ENCODE measurements at places on chromosomes 2 and 18. TPM values are rescaled to one million over a fixed set of nuclear protein-coding genes. Genes with fewer than 3 reads are reported as not detected.

SPEG gene
- 26.4 TPM for total RNA-seq

LDLRAD4 gene
- total RNA-seq, result 0.88 TPM

RGPD3 gene
- 0.59 TPM for total RNA-seq

LTBP1 gene
- 158 TPM for total RNA-seq

DQX1 gene
- total RNA-seq, result not detected

ZNF2 gene
- 10.9 TPM for total RNA-seq

CBLN2 gene
- not detected for total RNA-seq

- H3K27ac ChIP-seq, result no peak overlapping the region
- DNase-seq, result no peak
- no peaks in the 10 kb centered on the region for H3K4me1 ChIP-seq
- no peak overlapping the region for H3K4me3 ChIP-seq
- H3K27me3 ChIP-seq, result no peaks in the 10 kb centered on the region
These were observed 38.3 kb downstream of the APLF start for GRCh38 chr2:68505603-68506159.

- H3K27me3 ChIP-seq, result no peaks in the 10 kb centered on the region
- no peak overlapping the region for H3K4me3 ChIP-seq
- no peaks in the 10 kb centered on the region for H3K36me3 ChIP-seq
- H3K27ac ChIP-seq, result no peak overlapping the region
These were observed 71.0 kb upstream of the SALL3 start for GRCh38 chr18:78908462-78909260.

GRCh38 chr2:205892251-205892655 lies 193.7 kb downstream of the INO80D start:
- DNase-seq, result no peak
- H3K27me3 ChIP-seq, result peaks cover 4% of the 10 kb centered on the region
- no peak overlapping the region for H3K4me3 ChIP-seq
- no peaks in the 10 kb centered on the region for H3K36me3 ChIP-seq
- no peak overlapping the region for H3K27ac ChIP-seq

GRCh38 chr2:239337122-239337876 lies 63.5 kb downstream of the HDAC4 start:
- no peak overlapping the region for H3K4me3 ChIP-seq
- no peak overlapping the region for H3K27ac ChIP-seq
- DNase-seq, result no peak
- H3K36me3 ChIP-seq, result no peaks in the 10 kb centered on the region
- no peaks in the 10 kb centered on the region for H3K27me3 ChIP-seq

GRCh38 chr2:215160081-215160480 lies 21.7 kb upstream of the ABCA12 start:
- H3K27me3 ChIP-seq, result no peaks in the 10 kb centered on the region
- no peaks in the 10 kb centered on the region for H3K4me1 ChIP-seq
- H3K27ac ChIP-seq, result no peak overlapping the region
- no peak for DNase-seq

DNA sequence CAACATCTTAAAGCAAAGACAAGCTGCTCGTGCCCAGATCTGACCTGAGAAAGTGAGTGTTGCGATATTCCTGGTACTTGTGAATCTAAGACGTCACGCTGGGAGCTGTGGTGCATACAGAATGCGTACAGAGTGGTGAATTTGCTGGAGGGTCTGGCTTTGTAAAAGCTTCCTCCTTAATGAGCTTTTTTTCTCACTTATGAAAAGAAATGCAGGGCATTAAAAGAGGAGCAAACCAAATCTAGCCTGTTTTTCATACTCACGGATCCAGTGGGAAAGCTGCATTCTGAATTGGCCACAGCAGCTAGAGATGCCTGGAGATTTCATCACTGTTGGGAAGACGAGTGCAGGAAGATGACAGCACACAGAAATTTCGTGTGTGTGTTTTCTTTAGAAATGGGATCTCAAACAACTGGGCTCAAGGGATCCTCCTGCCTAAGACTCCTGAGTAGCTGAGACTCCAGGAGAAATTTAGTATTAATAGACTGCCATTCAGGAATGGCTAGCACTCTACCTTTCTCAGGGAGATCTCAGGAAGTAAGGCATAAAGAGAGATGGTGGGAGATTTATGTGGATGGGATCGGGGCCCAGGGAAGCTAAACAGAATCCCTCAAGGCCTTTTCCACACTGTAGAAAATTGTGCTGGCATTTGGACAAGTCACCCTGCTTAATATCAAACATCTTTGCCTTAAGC lies 181.3 kb downstream of the ALPK2 start:
- peaks cover 8% of the 10 kb centered on the region for H3K4me1 ChIP-seq
- peak; percentile 82 for DNase-seq
- peaks cover 2% of the 10 kb centered on the region for H3K27me3 ChIP-seq
- H3K4me3 ChIP-seq, result no peak overlapping the region
- no peak overlapping the region for H3K27ac ChIP-seq

- no peak for DNase-seq
- no peaks in the 10 kb centered on the region for H3K36me3 ChIP-seq
- H3K4me3 ChIP-seq, result no peak overlapping the region
- H3K4me1 ChIP-seq, result peaks cover 60% of the 10 kb centered on the region
- peak overlapping the region; percentile 89 for H3K27ac ChIP-seq
These were observed 37.6 kb downstream of the IL1R2 start for GRCh38 chr2:102029405-102029804.

- no peak overlapping the region for H3K27ac ChIP-seq
- no peak for DNase-seq
- H3K4me3 ChIP-seq, result no peak overlapping the region
- H3K4me1 ChIP-seq, result no peaks in the 10 kb centered on the region
These were observed 13.2 kb downstream of the NEURL3 start for GRCh38 chr2:96491860-96492497.

DNA sequence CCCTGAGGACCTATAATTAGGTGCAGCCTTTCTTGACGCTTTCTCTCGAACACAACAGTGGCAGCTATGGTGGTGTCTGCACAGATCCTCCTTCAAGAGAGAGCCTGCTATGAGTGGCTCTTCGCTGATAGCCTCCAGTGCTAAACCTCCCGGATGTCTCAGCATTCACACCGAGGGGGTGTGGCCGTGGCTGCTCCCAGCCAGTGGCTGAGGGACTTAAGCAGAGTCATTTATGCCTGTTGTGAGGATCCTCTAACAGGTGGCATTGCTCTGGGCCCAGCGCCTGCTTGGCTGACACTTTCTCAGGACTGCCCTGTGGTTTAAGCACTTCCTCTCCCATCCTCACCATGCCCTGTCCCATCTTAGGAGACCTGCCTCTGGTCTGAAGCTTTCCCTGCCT lies 592.0 kb upstream of the LRRTM1 start:
- H3K27ac ChIP-seq, result no peak overlapping the region
- H3K4me1 ChIP-seq, result no peaks in the 10 kb centered on the region
- H3K36me3 ChIP-seq, result no peaks in the 10 kb centered on the region
- no peak overlapping the region for H3K4me3 ChIP-seq

GRCh38 chr2:233938676-233939370 lies 21.6 kb downstream of the TRPM8 start:
- H3K27me3 ChIP-seq, result peaks cover 39% of the 10 kb centered on the region
- H3K36me3 ChIP-seq, result no peaks in the 10 kb centered on the region
- no peaks in the 10 kb centered on the region for H3K4me1 ChIP-seq
- H3K27ac ChIP-seq, result no peak overlapping the region
- DNase-seq, result no peak

DNA sequence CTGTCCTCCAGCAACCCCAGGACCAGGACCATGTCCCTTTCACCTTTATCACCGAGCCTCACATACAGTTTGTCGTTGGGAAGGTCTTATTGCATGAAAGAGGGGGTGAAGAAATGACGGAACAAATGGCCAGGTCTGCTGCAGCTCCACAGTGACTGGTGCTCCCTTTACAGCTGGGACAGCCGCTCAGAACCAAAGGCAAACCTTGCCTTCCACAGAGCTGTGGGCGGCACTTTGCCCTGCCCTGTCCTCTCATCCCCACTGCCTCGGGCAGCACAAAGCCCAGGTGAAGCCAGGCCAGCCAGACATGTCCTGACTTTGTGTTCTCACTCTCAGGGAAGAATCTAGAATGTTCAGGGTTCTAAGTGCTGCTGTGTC lies 961 bp downstream of the GPR55 start:
- no peaks in the 10 kb centered on the region for H3K36me3 ChIP-seq
- H3K4me3 ChIP-seq, result no peak overlapping the region
- no peak overlapping the region for H3K27ac ChIP-seq
- peaks cover 35% of the 10 kb centered on the region for H3K27me3 ChIP-seq
- no peaks in the 10 kb centered on the region for H3K4me1 ChIP-seq
- peak; percentile 29 for DNase-seq

Data from osteoblast (primary cell).